Esophagus squamous epithelium (tissue), 5 donors: ENCODE measurements at places on chromosomes 16 and 17.

GRCh38 chr17:81153340-81153803 lies 11.9 kb upstream of the PVALEF start:
- DNase-seq = no peak

- DNase-seq = no peak
Observed at GRCh38 chr16:58832386-58832895, 98.3 kb upstream of the GOT2 start.

DNA sequence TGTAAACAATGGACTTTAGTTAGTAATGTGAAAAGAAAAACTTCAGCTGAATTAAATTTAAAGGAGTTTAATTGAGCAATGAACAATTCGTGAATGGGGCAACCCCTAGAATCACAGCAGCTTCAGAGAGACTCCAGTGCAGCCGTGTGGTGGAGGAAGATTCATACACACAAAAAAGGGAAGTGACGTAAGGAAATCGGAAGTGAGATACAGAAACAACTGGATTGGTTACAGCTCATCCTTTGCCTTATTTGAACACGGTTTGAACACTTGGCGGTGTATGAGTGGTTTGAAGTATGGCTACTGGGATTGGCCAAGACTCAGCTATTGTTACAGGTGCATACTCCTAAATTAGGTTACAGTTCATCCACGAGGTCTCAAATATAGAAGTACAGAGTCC lies 460.4 kb upstream of the ASIC2 start:
- DNase-seq = no peak

GRCh38 chr17:62797959-62798358 lies 10.2 kb downstream of the MARCHF10 start:
- DNase-seq = no peak
